CD4-positive, alpha-beta memory T cell (primary cell): ENCODE measurements at places on chromosomes 3 and 15. TPM values are rescaled to one million over a fixed set of nuclear protein-coding genes. Genes with fewer than 3 reads are reported as not detected.

Gene LIPH
- total RNA-seq: not detected

Gene ADCY5
- total RNA-seq: not detected

Gene P2RY14
- 1.3 TPM for total RNA-seq

Gene EOMES
- total RNA-seq: 4.2 TPM

Gene PYGO1
- total RNA-seq: not detected

Gene PPARG
- total RNA-seq: 0.83 TPM

Gene TRIM42
- not detected for total RNA-seq

Gene CPN2
- total RNA-seq: not detected

Gene LDHAL6B
- not detected for total RNA-seq

Gene NUP210
- total RNA-seq: 138 TPM

Gene CHST2
- 1.1 TPM for total RNA-seq

Gene SERINC4
- not detected for total RNA-seq

Gene FBXW12
- total RNA-seq: not detected

Gene RAB6B
- total RNA-seq: 1.8 TPM

Gene CLDN16
- not detected for total RNA-seq

Gene MORC1
- not detected for total RNA-seq

Gene TIMP4
- not detected for total RNA-seq
